ENCODE measurements at places on chromosomes 16 and 17.
A peak's percentile ranks its signal among the peaks of the same experiment; 100 is the strongest.

GRCh38 chr16:24010440-24011089, 174.8 kb downstream of the PRKCB start:
- peak; percentile 96 for DNase-seq

DNA sequence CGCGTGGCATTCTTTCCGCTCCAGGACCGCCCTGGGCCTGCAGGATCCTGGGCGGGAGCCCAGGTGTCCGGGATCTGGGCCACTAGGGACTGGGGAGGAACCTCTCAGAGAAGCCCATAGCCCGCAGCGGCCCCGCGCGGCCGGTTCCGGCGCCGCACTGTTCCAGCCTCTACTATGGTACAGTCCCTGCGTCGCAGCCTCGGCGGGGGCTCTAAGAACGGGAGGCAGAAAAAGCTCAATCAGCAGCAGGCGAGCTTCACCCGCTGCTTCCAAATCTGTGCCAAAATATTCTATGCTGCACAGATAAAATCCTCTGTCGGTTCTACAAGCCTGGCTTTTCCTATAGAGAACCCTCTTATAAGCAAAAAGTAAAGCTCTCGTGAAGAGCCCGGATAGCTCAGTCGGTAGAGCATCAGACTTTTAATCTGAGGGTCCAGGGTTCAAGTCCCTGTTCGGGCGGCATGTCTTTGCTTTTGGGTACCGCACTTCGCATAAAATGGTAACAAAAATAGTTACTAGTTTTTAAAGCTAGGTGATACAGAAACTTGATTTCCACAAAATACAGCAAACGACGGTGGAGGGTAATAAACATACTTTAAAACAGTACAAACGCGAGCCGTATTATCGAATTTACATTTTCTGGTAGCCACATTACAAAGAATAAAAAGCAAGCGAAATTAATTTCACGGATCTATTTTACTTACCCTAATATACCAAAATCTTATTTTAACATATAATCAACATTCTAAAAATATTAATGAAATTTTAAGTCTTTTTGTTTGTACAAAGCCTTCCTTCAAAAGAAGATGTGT, 661 bp upstream of the ALOXE3 start:
- peak; percentile 93 for DNase-seq

- peak; percentile 44 for DNase-seq
Observed at GRCh38 chr17:82346342-82347300, 12.4 kb upstream of the TEX19 start.

- no peak for DNase-seq
Observed at GRCh38 chr16:19147126-19147525, 20.9 kb upstream of the SYT17 start.

DNA sequence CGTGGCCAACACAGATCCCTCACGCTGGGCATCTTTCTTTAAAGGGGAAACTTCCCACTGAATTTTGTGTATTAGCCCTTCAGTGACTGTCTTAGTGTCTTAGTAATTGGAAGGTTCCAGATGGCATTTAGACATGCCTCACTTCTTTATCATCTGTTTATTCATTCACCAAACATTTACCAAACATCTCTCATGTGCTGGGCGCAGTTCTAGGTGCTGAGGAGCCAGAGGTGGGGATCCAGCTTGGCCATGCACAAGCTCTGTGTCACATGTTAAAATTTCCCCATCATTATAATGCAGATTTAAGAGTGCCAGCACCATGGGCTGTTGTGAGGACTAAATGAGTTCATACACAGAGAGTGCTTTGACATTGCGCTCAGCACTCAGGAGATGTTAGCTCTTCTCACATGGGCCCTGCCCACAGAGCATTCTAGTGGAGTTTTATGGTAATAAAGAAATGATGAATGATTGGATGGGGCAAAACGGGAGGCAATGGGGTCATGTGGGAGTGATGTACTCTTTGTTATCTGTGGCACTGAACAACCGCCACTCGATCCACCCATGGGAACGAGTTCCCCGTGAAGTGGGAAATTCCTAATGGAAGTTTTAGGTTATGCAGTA, 119.7 kb downstream of the SNX29 start:
- no peak for DNase-seq

- no peak for DNase-seq
Observed at GRCh38 chr17:13067629-13068303, 49.9 kb upstream of the ELAC2 start.

- DNase-seq: no peak
Observed at GRCh38 chr16:2704166-2704982, 15.7 kb downstream of the PRSS27 start.

- peak; percentile 49 for DNase-seq
Observed at GRCh38 chr16:70437582-70438557, 1.0 kb downstream of the ST3GAL2 start.
